NCI-H1105 (cell line): ENCODE measurements at places on chromosomes 6 and 20.
A peak's percentile ranks its signal among the peaks of the same experiment; 100 is the strongest.

DNA sequence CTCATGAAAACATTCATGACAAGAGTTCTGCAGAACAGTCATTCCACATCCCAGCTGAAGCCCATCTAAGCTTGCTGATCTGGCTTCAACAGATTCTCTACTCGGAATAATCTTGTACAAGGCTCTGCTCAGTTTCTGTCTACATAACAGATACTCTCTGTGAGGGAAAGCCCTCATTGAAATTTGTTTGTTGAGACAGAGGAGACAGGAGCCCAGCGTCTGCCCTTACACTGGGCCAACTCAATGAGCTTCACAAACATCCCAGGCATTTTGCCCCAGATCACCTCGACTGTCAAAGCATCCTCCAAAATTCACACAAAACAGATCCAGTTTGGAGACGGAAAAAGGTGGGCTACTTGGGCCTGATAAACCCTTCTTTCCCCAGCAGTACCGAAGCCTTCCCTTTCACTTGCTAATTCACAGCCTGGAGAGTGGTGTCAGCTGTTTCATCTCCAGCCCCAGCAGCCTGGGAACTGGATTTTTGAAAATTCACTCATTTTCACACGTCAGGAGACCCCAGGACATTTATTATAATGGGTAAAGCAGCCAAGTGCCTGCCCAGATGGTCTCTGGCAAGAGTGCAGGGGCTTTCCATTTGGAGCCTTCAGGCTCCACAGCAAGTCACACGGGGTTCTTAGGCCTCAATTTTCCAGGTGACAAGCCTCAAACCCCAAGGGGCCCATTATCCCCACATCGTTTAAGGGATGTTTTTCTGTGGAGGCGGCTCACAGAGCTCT, 7.3 kb downstream of the CCDC167 start:
- DNase-seq: peak; percentile 65

GRCh38 chr6:47579040-47579439, 101.5 kb downstream of the CD2AP start:
- no peak for DNase-seq

DNA sequence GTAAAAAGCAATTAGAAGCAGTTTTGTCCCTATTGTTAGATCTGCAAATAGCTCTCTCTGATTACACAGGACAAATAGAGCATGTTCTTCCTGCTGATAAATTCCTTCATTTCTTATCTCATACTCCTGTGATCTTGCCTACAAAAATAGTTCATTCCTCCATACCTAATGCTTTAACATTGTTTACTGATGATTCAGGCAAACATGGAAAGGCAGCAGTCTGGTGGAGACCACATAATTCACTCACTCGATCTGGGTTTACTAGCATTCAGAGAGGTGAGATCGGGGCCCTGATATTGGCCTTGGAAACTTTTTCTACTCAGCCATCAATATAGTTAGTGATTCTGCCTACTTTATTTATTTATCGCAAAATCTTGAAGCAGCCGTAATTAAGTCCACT, 20.2 kb downstream of the HLA-DPA1 start:
- DNase-seq: no peak

GRCh38 chr6:138620630-138621029, 121.3 kb upstream of the NHSL1 start:
- no peak for DNase-seq

- DNase-seq: no peak
Observed at GRCh38 chr6:43768983-43769525, 957 bp upstream of the VEGFA start.
